NCI-H510A (cell line): ENCODE measurements at places on chromosomes 12 and 14.

- no peak for DNase-seq
Observed at GRCh38 chr14:92316937-92317336, 6.0 kb upstream of the SLC24A4 start.

GRCh38 chr14:61749867-61750266, 12.4 kb upstream of the SNAPC1 start:
- peak; percentile 79 for DNase-seq

DNA sequence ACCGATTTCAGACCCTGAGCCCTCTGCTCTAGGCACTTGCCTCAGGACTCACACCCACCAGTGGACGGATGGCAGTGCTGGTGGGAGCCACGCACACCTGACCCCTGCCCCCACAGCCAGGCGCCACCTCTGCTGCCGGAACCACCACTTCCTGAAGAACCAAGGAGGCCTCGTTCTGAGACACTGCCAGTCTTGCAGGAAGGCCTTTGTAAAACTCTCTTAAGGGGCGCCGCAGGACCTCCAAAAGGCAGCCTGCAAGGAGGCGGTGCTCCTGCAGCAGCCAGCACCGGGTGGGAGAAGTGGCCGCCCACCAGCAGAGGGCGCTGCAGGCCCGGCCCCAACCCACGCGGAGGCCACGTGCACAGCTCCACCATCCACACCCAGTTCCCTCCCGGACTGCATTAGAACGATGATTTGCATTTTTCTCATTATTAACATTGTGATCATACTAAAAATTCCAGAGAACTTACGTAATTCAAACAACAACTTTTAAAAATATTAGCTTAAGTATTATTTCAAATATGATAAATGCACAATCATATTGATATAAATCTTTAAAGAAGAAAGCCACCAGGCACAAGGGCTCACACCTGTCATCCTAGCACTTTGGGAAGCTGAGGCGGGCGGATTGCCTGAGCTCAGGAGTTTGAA, 12.8 kb downstream of the STX2 start:
- DNase-seq = no peak

DNA sequence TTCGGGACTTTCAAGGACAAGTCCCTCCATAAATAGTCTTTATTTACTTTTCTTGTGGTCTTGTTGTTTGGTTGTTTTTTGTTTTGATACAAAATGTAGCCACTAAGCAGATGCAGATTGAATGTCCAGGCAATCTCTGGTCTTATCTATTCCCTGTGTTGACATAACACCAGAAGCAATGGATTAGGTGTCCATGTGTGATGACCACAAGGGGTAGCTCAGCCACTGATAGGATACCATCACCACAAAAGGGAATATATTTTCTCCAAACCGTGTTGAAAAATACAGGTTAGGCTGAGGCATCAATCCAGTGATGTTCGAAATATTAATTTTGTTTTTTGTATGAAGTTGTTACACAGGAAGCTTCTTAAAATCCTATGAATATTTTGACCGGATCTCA, 196.3 kb downstream of the EPS8 start:
- no peak for DNase-seq

GRCh38 chr14:51576117-51576430, 75.6 kb upstream of the FRMD6 start:
- DNase-seq = no peak

DNA sequence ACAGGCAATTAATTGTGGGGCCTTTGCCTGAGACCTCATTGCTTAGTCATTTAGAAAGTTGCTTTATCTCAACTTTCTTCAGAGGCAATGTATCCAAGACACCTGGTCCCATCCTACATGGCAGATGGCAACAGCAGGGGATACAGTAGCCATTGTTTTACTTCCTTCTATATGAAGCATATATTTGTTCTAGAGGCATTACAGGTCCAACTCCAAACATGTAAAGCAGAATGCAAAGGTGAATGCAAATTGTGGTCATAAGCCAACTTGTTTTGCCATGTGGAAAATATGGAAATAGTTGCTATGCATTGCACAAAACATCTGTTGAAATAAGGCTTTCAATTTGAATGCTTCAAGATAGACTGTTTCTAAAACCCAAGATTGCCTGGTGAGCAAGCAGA, 109.8 kb upstream of the BCAT1 start:
- no peak for DNase-seq
